Heart left ventricle (tissue), 16 donors: ENCODE measurements at places on chromosomes 6 and 20. TPM values are rescaled to one million over a fixed set of nuclear protein-coding genes. Genes with fewer than 3 reads are reported as not detected.

CALHM5 gene
- total RNA-seq: 3.0 TPM

SCRT2 gene
- not detected for total RNA-seq

DNA sequence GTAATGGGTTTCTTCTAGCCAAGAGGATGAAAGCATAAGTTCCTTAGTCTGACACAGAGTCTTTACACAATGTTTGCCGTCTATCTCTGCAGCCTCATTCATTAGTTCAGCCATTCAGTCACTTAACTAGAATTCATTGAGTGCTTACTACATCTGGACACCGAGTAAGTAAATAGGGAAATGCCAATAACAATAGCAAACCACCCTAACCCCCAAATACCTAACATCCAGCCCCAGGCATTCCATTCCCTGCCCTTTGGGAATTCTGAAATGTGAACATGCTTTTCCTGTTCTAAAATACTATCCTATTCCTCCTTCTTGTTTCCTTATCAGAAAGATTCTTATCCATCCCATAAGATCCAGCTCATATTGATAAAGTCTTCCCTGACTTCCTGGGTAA lies 277.6 kb upstream of the RNF217 start:
- no peak for DNase-seq
- H3K27me3 ChIP-seq: no peaks in the 10 kb centered on the region
- H3K4me3 ChIP-seq: no peak overlapping the region
- H3K4me1 ChIP-seq: no peaks in the 10 kb centered on the region
- H3K27ac ChIP-seq: no peak overlapping the region

- H3K27me3 ChIP-seq: no peaks in the 10 kb centered on the region
- H3K4me1 ChIP-seq: peaks cover 10% of the 10 kb centered on the region
- DNase-seq: no peak
- H3K27ac ChIP-seq: no peak overlapping the region
- no peaks in the 10 kb centered on the region for H3K36me3 ChIP-seq
Measured at GRCh38 chr6:113187661-113188060, 669.5 kb upstream of the MARCKS start.

DNA sequence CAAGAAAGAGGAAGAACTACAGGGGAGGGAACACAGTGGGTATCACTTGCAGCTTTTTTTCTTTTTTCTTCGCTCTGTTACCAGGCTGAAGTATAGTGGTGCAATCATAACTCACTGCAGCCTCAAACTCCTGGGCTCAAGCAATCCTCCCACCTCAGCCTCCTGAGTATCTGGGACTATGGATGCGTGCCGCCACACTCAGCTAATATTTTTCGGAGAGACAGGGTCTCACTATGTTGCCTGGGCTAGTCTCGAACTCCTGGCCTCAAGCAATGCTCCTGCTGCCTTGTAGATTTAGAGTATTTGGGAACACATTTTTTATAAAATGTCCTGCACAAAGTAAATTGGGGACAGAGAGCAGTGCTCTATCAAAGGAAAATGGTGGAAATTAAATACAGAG lies 28.3 kb downstream of the PARD6B start:
- no peak for DNase-seq
- H3K27ac ChIP-seq: no peak overlapping the region
- H3K4me1 ChIP-seq: no peaks in the 10 kb centered on the region
- H3K27me3 ChIP-seq: no peaks in the 10 kb centered on the region
- H3K36me3 ChIP-seq: no peaks in the 10 kb centered on the region
- H3K4me3 ChIP-seq: no peak overlapping the region

DNA sequence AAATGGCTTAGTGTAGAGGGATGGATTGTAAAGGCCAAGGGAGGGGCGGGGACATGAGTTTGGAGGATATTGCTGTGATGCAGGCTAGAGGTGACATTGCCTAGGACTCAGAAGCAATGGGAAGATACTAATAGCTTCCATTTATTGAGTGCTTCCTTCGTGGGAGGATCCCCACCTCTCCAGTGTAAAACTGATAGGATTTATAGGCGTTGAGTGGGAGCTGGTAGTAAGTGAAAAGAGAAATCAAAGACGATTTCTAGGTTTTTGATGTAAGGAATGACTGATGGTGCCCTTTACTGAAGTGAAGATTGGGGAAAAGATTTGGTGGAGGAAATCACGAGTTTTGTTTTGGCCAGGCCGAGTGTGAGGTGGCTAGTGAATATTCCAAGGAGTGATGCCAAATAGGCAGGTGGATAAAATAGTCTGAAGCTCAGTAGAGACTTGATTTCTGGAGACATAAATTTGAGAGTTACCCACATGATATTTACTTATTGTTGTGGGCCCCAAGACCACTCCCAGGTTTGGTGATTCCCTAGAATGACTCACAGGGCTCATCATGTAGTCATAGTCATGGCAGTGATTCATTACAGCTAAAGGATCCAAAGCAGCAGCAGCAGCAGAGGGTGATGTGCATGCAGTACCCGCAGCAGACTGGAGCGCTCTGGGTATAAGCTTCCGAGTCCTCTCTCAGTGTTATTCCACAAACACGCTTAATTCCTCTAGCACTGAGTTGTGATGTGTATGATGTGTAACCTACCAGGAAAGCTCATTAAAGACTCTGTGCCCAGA lies 10.2 kb downstream of the RPRD1B start:
- H3K36me3 ChIP-seq: peaks cover 86% of the 10 kb centered on the region
- H3K4me3 ChIP-seq: no peak overlapping the region
- no peaks in the 10 kb centered on the region for H3K27me3 ChIP-seq
- no peak overlapping the region for H3K27ac ChIP-seq
- no peak for DNase-seq

DNA sequence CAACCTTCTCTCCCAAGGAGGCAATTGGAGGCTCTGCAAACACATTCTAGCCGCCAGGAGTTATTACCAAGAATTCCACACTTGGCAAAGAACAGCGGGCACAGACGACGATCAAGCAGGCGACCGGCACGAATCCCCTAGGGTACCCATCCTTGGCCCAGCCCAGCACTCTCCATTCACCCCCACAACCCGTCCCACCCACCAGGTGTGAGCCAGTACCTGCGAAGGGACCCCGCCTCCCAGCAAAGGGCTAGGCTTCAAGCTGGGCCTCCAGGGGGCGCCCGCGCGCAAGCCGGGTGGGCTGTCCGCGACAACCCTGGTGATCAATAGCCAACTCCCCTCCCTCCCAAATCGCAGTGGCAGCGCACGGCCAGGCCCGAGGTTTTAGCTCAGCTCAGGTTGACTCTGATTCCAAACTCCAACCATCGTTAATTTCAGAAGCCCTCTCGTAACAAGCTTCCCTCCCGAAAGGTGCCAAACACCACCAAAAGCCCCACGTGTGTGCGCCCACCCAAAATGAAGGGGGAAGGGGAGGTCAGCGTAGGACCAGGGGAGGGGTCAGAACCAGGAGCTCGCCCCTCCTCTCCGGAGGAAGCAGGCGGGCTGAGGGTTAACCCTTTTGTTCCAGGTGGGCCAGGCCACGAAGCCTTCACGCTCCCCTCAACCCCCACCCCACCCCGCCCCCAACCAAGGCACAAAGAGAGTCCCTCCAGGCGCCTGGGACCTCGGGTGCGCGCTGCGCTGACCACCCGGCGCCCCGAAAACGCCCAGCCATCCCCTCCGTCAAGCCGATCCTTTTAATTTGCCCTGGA lies 2.1 kb downstream of the SALL4 start:
- DNase-seq: peak; percentile 48
- H3K36me3 ChIP-seq: no peaks in the 10 kb centered on the region
- H3K4me3 ChIP-seq: peak overlapping the region; percentile 40
- H3K4me1 ChIP-seq: peaks cover 23% of the 10 kb centered on the region
- peaks cover 52% of the 10 kb centered on the region for H3K27me3 ChIP-seq
